ENCODE measurements at places on chromosomes 1 and 21.
A peak's percentile ranks its signal among the peaks of the same experiment; 100 is the strongest.

DNA sequence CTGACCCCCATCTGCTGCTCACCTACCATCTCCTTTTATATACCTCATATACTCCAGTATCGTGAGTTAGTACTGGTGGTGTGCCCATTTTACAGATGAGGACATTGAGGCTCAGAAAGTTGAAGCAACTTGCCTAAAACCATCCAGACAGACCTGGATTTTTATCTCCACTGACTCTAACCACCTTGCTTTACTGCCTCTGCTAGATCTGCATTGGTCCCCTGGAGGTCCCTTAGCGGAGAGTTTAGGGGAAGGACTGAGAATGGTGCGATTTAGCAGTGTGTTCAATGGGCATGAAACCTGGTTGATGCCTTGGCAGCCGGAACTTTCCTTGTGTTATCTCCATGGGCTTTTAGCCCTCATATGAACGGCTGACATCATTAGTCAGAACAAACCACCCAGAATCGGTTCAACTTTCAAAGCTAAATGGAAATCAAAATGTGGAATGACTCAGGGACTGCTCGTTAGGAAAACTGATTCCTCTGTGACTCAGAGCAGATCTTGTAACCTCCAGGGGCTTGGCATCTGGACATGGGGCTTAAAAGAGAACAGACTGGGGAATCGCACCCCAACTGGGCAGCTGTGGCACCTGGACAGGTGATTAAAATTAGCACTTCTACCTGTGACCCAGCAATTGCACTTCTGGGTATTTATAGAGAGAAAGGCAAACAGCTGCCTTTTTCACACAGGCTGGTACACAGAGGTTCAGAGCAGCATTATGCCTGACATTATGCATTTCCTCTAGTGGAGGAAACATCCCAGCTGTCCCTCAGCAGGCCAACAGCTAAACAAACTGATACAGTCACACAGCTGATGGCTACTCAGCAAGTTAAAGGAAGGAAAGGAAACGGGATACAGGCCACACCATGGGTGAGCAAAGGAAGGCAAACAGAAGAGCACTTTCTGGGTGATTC is 25.3 kb downstream of the TMEM51 start:
- peak; percentile 97 for DNase-seq

DNA sequence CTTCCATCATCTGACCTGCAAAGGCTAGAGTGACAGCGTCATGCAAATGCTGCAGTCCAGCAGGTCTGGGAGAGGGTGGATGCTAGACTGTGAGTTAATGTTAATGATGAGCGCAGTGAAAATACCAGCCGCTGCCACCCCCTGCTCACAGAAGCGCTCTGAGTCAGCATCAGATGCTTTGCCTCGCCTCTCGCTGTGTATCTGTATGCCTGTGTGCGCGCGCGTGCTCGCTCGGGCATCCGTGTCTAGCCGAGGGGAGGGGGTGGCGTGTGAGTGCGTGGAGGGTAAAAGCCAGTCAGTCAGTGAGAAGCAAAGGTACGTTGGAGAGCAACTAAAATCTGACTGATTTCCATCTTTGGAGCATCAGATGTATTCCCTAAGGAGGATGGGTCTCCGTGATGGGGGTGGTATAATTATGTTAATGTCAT is 858.7 kb downstream of the USP25 start:
- DNase-seq: peak; percentile 90

DNA sequence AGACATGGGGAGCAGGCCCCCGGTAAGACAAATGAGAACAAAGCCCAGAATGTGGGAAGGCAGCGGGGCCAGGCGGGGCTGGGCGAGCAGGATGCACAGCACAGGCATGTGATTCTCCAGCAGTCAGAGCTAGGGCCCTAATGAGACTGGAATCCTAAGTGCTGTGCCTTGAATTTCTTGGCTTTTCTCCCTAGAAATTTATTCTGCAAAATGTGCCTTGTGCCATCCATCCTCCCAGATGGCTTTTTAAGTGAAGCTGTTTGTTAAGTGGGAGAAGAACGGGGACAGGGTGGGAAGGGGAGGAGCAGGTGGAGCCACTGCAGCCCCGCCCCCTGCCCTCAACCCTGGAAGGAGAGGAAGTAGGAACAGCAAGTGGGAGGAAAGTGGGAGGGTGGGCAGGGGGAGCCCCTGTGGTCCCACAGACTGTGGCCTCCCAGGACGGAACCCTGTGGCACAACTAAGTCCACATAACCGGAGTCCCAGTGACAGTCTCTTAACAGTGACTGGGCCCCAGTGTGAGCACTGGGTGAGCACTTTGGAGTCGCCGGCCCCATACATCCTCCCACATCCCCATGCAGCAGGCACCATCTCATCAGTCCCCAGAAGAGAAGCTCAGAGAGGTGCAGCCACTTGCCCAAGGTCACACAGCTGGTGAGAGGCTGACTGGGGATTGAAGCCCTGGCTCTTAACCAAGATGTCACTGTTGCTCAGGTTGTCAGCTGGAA is 216.9 kb downstream of the MATN1 start:
- DNase-seq: no peak

GRCh38 chr21:32131960-32132359 is 146.9 kb downstream of the MIS18A start:
- DNase-seq: peak; percentile 64

- DNase-seq: no peak
These were observed 130.7 kb upstream of the BACE2 start for GRCh38 chr21:41037212-41037611.

GRCh38 chr21:44732956-44733355 is 21.6 kb upstream of the TSPEAR start:
- no peak for DNase-seq

GRCh38 chr1:88873737-88874349 is 17.5 kb downstream of the GTF2B start:
- DNase-seq: no peak

DNA sequence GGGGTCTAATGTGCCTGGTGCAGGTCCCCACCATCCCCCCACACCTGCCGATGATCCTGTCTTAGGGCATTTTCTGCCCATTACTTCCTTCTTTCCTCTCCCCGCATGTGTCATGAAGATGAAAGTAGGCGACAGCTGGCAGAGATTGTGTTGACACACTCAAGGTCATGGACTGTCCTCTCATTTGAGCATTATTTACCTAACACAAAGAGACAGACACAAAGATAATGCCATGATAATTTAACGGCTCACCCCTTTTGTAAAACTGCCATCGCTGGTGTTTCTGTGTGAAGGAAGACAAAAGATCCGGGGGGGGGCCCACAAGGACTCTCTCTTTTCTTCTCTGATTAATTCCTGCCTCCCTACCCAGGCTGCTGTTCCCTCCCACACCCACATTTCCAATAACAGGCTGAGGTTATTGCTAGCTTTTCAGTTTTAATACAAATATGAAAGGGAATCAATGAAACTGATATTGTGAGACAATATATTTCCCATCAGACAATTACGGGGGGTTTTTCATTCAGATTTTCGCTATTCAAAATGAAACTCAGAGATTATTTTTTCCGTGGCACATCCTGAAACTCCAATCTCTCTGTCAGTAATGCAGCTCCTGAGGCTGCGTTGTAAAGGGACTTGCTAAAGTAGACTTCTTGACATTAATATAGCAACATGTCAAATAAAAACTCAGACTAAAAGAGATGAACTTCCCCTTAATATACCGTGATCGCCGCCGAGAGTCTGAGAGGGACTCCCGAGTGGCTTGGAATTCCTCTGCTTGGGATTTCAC is 561.1 kb downstream of the NPHP4 start:
- no peak for DNase-seq

GRCh38 chr1:151803164-151803563 is 2.1 kb downstream of the LINGO4 start:
- DNase-seq: no peak

GRCh38 chr1:20255666-20256065 is 35.0 kb upstream of the VWA5B1 start:
- peak; percentile 87 for DNase-seq

- no peak for DNase-seq
These were observed 17.9 kb upstream of the PADI1 start for GRCh38 chr1:17187051-17187450.

DNA sequence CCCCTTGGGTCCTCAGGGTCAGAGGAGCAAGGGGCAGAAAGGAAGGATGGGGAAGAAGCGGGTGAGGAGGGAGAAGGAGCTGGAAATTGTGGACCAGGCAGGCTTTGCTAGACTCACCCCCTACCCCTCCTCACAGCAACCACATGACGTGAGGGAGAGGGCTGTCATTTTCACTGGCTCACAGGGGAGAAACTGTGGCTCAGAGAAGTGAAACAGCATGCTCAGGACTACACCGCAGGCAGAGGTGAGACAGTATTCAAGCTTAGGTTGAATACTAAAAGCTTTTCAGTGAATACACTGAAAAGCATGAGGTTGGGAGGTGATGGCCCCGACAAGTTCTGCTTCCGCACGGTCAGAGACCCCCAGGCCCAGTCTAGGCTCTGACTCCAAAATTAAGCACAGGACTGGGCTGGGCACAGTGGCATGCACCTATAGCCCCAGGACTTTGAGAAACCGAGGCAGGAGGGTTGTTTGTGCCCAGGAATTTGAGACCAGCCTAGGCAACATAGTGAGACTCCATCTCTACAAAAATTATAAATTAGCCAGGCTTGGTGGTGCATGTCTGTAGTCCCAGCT is 1.2 kb upstream of the CLEC20A start:
- DNase-seq: no peak

GRCh38 chr21:37047079-37047478 is 25.8 kb downstream of the PIGP start:
- DNase-seq: no peak

- no peak for DNase-seq
These were observed 10.9 kb upstream of the PROX1 start for GRCh38 chr1:213976665-213977485.

DNA sequence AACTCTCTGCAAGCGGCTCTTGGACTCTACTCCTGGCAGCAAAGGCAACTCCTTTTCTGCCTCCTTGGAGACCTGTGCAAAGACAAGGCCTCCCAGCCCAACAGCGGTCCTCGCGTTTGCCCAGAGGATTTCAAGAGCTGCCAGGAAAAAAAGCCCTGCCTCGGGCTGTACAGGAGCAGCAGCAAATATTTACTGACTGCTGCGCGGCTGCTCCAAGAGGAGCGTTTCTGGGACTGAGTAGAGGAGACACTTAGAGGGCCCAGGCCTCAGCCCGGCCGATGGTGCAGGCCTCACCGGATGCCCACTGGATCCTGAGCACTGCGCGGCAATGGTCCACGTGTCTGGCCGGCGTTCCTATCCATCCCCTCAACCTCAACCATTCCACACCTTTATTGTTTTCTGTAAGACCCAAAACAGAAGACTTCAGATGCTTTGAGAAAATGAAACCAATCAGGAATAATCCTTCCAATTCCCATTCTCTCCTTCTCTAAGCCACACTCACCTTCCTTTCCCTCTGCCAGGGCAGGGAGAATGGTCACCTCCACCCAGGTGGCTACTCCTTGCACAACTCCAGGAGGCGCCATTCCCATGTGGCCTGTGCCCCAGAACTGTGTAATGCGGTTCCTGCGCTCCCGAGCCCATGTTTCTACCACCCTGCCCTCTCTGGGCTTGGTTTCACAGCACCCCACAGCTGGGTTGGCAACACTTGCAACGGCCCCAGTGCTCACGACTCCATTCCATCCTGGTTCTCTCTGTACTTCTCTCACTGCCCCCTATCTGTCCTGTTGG is 215.8 kb downstream of the TRABD2B start:
- no peak for DNase-seq

DNA sequence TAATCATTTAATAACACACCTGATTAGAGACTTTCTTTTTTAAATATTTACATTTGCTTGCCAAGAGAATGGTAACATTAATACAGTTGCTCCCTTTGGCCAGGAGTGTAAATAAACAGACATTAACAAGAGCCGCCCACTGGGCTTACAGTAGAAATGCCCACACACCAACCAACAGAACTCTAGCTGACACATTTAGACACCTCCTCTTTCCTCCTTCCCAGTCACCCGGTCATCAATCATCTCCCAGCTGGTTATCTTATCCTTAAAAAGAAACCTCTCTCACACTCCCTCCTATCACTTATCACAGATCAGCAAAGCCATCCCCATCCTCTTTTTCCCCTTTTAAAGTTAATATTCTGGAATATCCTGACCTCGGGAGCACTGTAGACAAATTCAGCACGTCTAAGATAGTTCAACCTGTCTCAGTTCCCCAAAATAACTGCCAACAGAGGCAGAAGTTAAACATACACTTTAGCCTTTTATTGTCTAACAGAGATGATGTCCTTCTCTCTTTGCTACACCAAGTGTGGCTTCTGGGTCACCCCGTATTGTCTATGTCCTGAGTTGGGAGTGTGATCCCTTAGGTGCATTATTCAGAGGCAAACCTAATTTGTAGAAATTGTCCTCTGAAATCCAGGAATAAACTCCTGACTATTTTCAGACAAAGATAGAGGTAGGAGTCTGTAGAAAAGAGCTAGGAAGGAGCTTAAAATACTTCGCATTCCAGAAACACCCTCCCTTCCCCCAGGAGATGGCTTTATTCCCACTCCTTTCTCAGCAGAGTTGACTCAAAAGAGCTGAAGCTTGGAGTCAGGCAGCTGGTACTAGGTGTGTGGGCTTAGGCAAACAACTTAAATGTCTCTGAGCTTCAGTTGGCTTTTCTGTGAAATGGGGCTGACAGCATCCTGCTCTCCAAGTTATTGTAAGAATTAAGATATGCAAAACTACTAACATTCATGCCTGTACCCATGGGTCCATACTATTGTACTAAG is 8.8 kb downstream of the MYCL start:
- DNase-seq: peak; percentile 49

DNA sequence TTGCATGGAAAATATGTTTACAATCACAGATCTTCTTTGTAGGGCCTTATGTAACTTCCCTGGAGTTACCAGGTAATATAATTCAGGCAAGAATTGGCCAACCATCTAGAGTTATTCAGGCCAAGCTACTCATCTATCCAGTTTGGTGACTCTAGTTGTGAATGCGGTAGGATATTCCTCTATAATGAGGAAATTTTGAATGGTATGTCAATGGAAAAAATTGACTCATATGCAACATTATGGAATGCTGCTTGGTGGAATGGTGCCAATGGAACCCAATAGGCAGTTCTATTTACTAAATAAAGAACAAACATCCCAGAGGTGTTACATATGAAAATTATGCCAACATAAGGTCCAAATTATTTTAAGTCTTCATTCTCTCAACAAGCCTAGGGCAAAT is 5.6 kb upstream of the TNFSF18 start:
- DNase-seq: no peak

- DNase-seq: no peak
These were observed 2.5 kb upstream of the RGS4 start for GRCh38 chr1:163066686-163067085.

- DNase-seq: no peak
These were observed 455.9 kb upstream of the RUNX1 start for GRCh38 chr21:35504951-35505466.

DNA sequence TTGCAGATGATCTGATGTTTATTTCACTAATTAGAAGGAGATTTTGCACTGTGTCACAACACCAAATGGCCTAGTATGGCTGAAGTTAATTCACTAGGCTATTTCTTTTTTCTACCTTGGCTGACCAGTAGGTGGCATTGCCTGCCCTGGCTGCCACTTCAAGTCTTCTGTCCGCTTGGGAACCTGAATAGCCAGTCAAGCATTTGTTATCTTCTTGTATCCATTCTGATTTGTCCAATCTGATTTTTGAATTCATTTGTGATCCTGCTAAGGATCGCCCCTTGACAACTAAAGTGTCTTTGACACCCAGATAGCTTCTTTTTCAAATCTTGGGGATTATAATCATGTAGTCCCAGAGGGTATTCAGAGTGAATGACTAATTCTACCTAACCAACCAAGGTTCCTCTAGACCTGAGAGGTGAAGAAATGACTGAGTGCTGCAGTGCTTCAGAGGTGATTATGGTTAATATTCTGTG is 99.4 kb downstream of the GIPC2 start:
- DNase-seq: peak; percentile 88

- peak; percentile 81 for DNase-seq
These were observed 4.1 kb upstream of the CACNA1E start for GRCh38 chr1:181479137-181479745.

- DNase-seq: no peak
These were observed 35.8 kb upstream of the OLFM3 start for GRCh38 chr1:102032534-102032933.
